Activated CD4-positive, alpha-beta T cell treated with anti-CD3 and anti-CD28 coated beads for 48 hours (primary cell): ENCODE measurements at places on chromosomes 11 and 22.

DNA sequence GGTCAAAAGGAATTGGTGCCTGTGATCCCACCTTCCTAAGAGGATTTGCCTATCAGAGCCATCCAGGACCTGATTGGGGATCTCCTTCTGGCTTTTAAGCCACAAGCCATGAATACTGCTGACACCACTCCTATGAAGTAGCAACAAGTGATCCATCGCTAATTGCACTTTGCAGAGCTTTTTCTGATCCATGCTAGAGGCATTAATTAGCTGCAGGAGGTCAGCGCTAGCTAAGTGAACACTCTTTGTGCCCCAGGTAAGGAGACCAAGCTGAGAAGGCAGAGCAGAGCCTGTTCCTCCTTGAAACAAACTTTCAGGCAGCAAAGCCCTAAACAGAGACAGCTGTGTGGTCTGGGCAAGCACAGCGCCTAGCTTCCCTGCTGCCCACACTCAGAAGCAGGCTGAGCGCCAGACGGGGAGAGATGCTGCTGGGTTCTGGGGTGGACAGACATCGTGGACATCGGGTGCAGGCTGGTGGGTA lies 122.2 kb downstream of the ABTB2 start:
- DNase-seq, result no peak

- no peak for DNase-seq
Observed at GRCh38 chr22:47304191-47304831, 541.9 kb downstream of the TBC1D22A start.

- DNase-seq, result no peak
Observed at GRCh38 chr11:88061111-88061510, 114.1 kb downstream of the RAB38 start.

GRCh38 chr11:96229354-96229977 lies 113.5 kb downstream of the MAML2 start:
- no peak for DNase-seq

GRCh38 chr11:127875131-127875530 lies 712.2 kb downstream of the ETS1 start:
- DNase-seq, result no peak

DNA sequence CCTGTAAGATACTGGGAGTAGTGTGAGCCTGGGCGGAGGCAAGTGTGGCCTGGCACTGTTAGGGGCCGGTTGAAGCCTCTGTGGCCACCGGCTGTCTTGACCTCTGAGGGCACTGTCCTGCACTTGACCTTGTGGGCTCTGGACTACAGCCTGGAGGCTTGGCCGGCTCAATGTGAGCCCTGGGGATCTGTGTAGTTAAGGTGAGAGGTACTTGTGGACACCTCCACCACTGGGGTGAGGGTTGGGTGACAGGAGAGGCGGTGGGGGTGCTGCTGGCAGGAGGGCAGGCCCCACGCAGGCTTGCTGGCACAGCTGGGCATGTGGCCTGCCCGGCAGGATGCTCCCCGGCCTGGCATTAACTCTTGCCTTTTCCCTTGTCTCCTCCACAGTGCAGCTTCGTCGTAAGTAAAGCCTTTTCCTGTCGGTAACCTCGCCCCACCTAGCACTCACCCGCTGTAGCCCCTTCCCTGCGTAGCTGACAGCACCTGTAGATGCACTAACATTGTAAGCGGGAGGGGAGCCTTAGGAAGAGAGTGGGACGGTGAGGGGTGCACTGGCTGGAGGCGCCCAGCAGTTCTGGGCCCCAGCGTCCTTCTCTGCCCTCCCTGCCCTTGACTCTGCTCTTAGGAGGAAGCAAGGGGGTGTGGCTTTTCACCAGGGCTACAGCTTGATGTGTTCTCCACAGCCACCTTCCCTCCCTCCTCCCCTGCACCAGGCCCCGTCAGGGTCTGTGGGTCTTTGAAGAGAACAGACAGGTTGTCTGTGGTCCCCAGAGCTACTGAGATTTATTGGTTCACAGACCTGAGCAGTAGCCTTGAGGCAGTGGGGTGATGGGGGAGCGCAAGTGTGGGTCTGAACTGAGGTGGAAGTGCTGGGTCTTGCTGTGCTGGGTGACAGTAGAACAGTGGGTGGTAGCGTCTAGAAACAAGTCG lies 17.6 kb downstream of the INCENP start:
- DNase-seq, result peak; percentile 2

DNA sequence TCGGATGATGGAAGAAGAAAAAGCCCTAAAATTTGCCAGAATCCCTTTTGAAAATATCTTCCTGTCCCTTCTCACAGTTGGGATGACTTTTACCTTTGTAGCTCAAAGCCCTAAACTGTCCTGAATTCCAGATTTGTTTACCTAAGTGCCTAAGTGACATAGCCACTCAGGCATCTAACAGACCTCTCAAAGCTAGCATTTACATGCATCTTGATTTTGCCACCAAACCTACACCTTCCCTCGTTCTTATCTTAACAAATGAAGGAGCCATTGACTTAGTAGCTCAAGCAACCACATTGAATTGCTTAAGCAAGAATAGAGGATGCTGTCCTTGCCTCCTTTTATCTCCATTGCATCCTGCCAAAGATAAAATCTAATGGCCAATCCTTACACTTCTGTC lies 198.4 kb upstream of the NTM start:
- DNase-seq, result no peak

DNA sequence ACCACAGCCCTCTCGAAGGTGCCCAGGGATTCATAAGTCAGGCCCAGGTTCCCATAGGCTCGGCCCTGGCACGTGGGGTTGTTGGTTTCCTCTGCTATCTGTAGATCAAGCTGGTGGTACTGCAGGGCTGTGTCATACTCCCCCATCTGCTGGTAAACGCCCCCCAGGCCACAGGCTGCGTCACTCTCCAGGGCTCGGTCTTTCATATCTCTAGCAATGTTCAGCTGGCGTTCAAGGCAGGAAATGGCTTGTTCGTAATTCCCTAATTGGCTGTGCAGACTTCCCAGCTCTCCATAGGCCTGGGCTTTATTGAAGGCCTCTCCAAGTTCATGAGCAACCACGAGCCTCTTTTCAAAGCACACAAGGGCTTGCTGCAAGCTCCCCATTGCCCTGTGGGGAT lies 186.4 kb upstream of the PITPNB start:
- DNase-seq, result no peak

DNA sequence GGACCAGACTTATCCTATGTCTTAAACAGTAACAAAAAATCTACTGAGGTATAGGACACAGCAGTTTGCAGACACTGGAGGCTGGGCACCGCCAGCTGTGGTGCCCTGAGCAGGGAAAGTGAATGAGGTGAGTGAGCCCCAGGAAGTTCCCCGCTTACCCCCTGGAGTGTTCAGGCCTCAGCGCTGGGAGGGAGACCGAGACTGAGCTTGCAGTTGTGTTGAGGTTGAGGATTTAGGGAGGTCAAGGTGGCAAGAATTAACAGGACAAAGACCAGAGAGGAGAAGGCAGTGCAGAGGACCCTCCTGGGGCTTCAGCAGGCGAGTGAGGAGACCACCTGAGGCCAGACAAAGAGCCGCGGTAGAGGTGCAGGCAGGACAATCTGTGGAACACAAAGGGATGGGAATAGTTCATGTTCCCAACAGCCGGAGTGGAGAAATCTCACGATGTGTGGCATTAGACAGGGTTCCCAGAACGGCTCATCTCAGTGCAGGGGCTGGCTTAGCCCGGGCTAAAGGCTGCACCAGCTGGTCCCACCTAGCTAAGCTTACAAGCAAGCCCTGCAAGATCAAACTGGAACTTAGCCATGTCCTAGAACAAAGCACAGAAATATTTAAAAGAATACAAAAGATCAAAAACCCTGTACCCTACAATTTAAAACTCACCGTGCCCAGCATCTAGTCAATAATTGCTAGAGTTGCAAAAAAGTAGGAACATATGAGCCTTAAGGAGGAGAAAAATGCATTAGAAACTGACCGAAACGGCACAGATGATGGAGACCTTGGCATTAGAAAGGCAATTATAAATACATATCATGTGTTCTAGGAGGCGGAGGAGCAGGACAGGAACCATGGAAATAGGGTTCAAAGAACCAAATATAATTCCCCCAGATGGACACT lies 47.4 kb upstream of the PITPNB start:
- no peak for DNase-seq

- peak; percentile 50 for DNase-seq
Observed at GRCh38 chr22:22865311-22866072, 22.1 kb upstream of the IGLL5 start.

DNA sequence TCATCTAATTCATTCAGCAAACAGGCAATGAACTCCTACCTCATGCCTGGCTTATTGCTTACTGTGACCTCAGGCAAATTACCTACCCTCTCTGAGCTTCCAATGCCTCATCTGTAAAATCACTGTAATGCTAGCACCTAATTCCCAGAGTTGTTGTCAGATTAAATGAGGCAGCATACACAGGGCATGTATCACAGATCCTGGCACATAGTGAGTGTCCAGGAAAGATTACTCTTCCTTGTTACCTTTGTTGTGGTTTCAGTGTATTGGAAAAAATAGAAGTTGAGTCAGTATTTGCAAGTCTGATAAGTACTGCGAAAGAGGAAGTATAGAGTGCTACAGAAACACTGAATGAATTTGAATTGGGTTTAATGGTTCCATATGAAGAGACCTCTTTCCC lies 26.4 kb upstream of the LRRC55 start:
- DNase-seq, result no peak
